ENCODE measurements at places on chromosomes 11 and 22. TPM values are rescaled to one million over a fixed set of nuclear protein-coding genes. Genes with fewer than 3 reads are reported as not detected.

Gene LRRC32
- total RNA-seq, result 130 TPM

- H3K27ac ChIP-seq, result no peak overlapping the region
- H3K36me3 ChIP-seq, result peaks cover 3% of the 10 kb centered on the region
- no peak overlapping the region for H3K4me3 ChIP-seq
- DNase-seq, result no peak
Observed at GRCh38 chr11:46834821-46835220, 11.3 kb downstream of the CKAP5 start.

GRCh38 chr11:17967661-17968060 is 45.2 kb downstream of the SERGEF start:
- no peaks in the 10 kb centered on the region for H3K36me3 ChIP-seq
- DNase-seq, result no peak
- no peak overlapping the region for H3K4me3 ChIP-seq

GRCh38 chr22:21626073-21626734 is 3.6 kb downstream of the YDJC start:
- no peaks in the 10 kb centered on the region for H3K36me3 ChIP-seq
- no peaks in the 10 kb centered on the region for H3K4me1 ChIP-seq
- H3K27me3 ChIP-seq, result no peaks in the 10 kb centered on the region
- no peak overlapping the region for H3K4me3 ChIP-seq

Gene LGALS12
- 0.84 TPM for total RNA-seq

DNA sequence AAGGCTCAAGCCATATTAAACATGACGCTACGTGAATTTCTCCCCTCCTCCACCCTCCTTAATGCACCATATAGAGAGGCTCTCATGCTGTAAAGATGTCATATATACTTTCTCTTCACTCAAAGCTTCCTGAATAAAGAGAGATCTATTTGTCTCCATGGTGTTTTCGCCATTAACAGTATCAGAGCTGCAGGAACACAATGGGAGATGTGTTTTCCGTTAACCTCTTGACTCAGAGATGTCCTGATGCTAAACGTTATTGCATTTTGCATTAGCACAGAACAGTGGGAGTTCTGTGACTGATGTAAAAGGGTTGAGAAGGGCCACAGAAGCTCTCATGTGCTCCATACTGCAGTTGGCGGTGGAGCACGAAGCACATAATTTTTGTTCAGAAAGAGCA is 25.7 kb upstream of the BLID start:
- no peaks in the 10 kb centered on the region for H3K27me3 ChIP-seq
- H3K27ac ChIP-seq, result no peak overlapping the region
- H3K4me3 ChIP-seq, result no peak overlapping the region
- peaks cover 3% of the 10 kb centered on the region for H3K4me1 ChIP-seq
- no peaks in the 10 kb centered on the region for H3K36me3 ChIP-seq
- no peak for DNase-seq

- no peak for DNase-seq
- no peaks in the 10 kb centered on the region for H3K27me3 ChIP-seq
- H3K27ac ChIP-seq, result no peak overlapping the region
- no peaks in the 10 kb centered on the region for H3K4me1 ChIP-seq
- no peaks in the 10 kb centered on the region for H3K36me3 ChIP-seq
- H3K4me3 ChIP-seq, result no peak overlapping the region
Observed at GRCh38 chr11:34305193-34305592, 52.6 kb downstream of the ABTB2 start.

Gene MS4A12
- total RNA-seq, result not detected

Gene CECR2
- total RNA-seq, result 2.1 TPM

- no peaks in the 10 kb centered on the region for H3K4me1 ChIP-seq
- H3K36me3 ChIP-seq, result no peaks in the 10 kb centered on the region
- DNase-seq, result no peak
- no peaks in the 10 kb centered on the region for H3K27me3 ChIP-seq
- H3K27ac ChIP-seq, result no peak overlapping the region
Observed at GRCh38 chr11:106990331-106990730, 27.9 kb downstream of the GUCY1A2 start.

DNA sequence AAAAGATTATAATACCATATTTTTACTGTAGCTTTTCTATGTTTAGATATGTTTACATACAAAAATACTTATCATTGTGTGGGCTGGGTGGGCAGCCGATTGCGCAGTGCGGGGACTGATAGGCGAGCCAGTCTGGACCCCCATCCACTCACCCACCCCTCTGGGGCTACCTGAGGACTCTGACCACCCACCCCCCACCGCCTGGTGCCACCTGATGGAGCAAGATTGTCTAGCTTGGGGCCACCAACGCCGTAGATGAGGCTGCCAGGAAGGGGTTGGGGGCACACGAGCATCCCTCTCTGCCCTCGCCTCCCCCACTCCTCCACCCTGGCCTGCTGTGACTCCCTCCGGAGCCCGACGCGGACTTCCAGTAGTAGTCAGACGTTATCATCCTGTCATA is 32.4 kb downstream of the MIF start:
- no peak overlapping the region for H3K27ac ChIP-seq
- H3K4me1 ChIP-seq, result no peaks in the 10 kb centered on the region
- H3K36me3 ChIP-seq, result peaks cover 2% of the 10 kb centered on the region
- H3K27me3 ChIP-seq, result no peaks in the 10 kb centered on the region
- no peak overlapping the region for H3K4me3 ChIP-seq

DNA sequence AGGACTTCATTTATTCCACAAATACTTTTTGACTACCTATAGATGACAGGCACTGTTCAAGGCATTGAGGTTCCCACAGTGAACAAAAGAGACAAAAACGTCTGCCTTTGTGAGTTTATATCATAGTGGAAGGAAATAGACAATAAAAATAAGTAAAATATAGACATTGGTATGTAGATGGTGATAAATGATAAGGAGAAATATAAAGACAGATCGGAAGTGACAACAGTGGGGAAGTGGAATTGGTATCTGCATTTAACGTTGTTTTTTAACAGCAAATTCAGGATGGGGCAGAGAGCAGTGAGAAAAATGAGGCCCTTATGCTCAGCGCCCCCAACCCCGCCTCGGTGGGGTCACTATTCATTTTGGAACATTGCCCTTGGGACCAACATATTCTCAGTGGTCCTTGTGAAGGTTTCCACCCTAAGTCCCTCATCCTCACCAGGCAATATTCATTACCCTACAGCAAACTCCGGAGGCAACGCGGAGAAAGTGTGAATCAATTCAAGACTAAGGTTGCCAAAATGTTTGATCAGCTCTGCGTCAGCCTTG is 627 bp upstream of the PEX26 start:
- H3K27me3 ChIP-seq, result no peaks in the 10 kb centered on the region
- H3K4me3 ChIP-seq, result peak overlapping the region; percentile 83
- peaks cover 3% of the 10 kb centered on the region for H3K36me3 ChIP-seq
- no peaks in the 10 kb centered on the region for H3K4me1 ChIP-seq
- H3K27ac ChIP-seq, result no peak overlapping the region

- H3K36me3 ChIP-seq, result no peaks in the 10 kb centered on the region
- H3K4me3 ChIP-seq, result no peak overlapping the region
- no peaks in the 10 kb centered on the region for H3K27me3 ChIP-seq
- no peaks in the 10 kb centered on the region for H3K4me1 ChIP-seq
- no peak overlapping the region for H3K27ac ChIP-seq
- DNase-seq, result no peak
Observed at GRCh38 chr22:42752912-42753311, 32.2 kb upstream of the A4GALT start.

Gene OR5B17
- total RNA-seq, result not detected

GRCh38 chr11:66696146-66696545 is 18.5 kb upstream of the RBM4B start:
- no peak overlapping the region for H3K27ac ChIP-seq
- no peaks in the 10 kb centered on the region for H3K36me3 ChIP-seq
- no peaks in the 10 kb centered on the region for H3K4me1 ChIP-seq
- DNase-seq, result no peak
- H3K27me3 ChIP-seq, result no peaks in the 10 kb centered on the region

DNA sequence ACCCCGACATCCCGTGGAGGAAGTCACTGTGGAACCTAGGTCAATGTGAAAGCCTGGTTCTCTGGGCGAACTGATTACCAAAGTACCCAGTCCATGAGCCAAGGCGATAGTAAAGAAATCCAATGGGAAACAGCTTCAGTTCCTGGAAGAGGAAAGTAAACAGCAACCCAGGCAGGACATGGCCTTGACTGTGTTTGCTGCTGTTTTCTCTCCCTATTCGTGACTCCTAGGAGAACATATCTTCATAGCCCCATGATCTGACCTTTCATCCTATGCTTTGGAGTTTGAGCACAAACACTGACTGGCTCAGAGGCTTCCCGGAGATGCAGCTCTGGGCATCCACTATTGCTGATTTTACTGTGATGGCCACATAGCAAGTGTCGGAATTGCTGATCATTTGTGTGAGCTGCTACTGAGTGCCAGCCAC is 45.1 kb downstream of the LRFN4 start:
- no peak overlapping the region for H3K27ac ChIP-seq
- no peak overlapping the region for H3K4me3 ChIP-seq
- no peaks in the 10 kb centered on the region for H3K4me1 ChIP-seq

DNA sequence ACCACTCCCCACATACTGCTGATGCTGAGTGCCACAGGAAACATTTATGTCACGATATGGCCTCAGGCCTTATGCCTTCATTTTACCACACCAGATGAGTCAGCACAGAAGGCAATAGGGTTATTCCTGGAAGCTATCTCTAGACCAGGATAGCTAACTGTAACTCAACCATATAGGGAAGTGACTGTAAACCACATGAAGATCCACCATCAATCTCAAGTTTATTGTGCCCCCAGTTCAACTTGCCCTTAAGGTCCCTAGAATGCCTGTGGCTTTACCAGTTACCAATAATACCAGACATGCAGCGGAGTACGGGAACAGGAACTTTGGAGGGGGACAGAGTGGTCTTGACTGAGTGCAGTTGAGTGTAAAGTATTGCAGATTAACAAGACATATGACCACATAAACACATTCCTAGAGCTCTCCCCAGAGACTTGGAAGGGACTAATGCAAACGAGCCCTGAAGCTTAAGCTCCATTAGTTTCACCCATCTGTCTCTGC is 180.9 kb downstream of the KIF18A start:
- H3K36me3 ChIP-seq, result no peaks in the 10 kb centered on the region
- no peak for DNase-seq
- H3K27ac ChIP-seq, result no peak overlapping the region
- H3K4me1 ChIP-seq, result no peaks in the 10 kb centered on the region

DNA sequence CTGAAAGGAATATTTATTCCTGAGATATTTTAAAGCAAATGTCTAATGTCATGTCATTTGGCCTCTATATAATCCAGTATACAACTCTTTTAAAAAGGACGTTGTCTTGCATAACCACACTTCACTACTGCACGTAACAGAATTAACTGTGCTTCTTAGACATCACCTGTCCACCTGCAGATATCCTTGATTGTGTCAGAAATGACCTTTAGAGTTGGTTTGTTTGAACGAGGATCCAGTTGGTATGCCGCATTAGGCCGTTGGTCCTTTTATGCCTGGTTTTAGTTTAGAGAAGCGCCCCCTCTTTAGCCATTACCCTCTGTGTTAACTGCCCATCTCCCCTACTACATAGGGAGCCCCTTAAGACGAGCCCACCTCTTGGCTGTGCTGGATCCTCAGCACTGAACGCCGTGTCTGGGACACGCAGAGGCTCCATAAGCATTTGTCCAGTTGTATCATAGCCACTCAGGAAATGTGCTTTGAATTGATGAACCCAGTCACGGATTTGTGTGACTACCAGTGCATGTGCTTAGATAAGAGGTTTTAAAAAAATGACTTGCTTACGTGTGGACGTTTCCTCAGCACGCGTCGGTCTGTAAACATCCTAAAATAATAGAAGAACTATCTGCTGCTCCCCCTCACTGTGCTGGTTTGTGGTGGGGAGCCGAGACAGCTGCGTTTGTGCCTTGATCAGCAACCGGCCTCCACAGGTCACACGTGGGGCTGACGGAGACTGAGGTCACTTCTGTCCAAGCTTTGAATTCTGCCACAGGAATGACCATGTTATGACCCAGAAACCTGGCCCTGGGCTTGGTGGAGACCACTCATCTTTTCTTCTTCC is 4.0 kb downstream of the MICAL2 start:
- peak overlapping the region; percentile 24 for H3K4me3 ChIP-seq
- H3K4me1 ChIP-seq, result peaks cover 13% of the 10 kb centered on the region
- peak; percentile 68 for DNase-seq
- H3K27me3 ChIP-seq, result no peaks in the 10 kb centered on the region
- H3K36me3 ChIP-seq, result peaks cover 1% of the 10 kb centered on the region

GRCh38 chr11:1541474-1542204 is 30.4 kb downstream of the DUSP8 start:
- DNase-seq, result no peak
- H3K4me3 ChIP-seq, result no peak overlapping the region
- H3K36me3 ChIP-seq, result no peaks in the 10 kb centered on the region
- H3K27ac ChIP-seq, result no peak overlapping the region

GRCh38 chr11:92226331-92227229 is 2.0 kb downstream of the FAT3 start:
- no peaks in the 10 kb centered on the region for H3K27me3 ChIP-seq
- H3K4me1 ChIP-seq, result no peaks in the 10 kb centered on the region
- H3K4me3 ChIP-seq, result peak overlapping the region; percentile 67
- peak; percentile 87 for DNase-seq

GRCh38 chr11:61270354-61271076 is 24.6 kb downstream of the VWCE start:
- no peaks in the 10 kb centered on the region for H3K4me1 ChIP-seq
- no peak for DNase-seq
- no peaks in the 10 kb centered on the region for H3K27me3 ChIP-seq
- H3K4me3 ChIP-seq, result no peak overlapping the region
- H3K36me3 ChIP-seq, result no peaks in the 10 kb centered on the region

Gene CRYBB2
- total RNA-seq, result not detected

Data from aorta (tissue), 5 donors.